ENCODE measurements at places on chromosomes 11 and 22.
A peak's percentile ranks its signal among the peaks of the same experiment; 100 is the strongest.

- no peak for DNase-seq
Observed at GRCh38 chr11:86673055-86673843, 833 bp upstream of the ME3 start.

GRCh38 chr11:75328426-75329277, 22.8 kb downstream of the ARRB1 start:
- DNase-seq: peak; percentile 74

GRCh38 chr11:58745705-58746364, 14.1 kb upstream of the GLYAT start:
- no peak for DNase-seq

DNA sequence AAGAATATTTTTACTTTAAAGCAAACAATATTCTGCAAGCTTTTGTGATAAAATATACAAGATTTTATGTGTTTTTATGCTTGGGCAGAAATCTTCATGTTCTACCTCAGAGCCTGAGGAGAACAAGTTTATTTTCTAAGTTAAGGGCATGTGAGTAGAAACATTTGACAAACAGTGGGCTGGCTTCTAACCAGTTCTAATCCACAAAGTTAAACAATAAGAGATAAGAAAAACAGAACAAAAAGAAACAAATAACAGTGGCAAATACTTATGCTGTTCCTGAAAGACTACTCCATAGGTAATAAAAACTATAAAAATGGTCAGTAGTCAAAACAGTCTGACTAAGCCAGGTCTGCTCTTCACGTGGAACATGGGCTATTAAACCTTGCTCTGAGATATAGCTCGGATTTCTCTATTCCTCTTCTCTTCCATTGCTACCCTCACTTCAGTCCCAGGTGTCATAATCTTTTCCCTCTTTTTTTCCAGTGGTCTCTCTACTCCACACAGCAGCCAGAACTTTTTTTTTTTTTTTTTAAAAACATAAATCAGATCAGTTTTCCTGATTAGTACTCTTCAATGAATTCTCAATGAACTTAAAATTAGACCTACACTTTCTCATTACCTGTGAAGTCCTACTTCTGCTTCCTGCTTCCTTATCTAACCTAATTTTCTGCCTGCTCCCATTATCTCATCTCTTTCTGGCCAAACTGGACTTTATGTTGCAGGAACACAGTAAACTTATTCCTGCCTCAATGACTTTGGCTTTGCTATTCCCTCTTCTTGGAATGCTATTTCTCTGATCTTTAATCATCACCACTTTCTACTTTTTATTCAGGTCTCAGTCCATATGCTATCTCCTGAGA, 671.1 kb upstream of the CCDC90B start:
- no peak for DNase-seq

- DNase-seq: no peak
Observed at GRCh38 chr11:22165759-22166513, 26.9 kb upstream of the ANO5 start.

GRCh38 chr11:47981667-47982404, 1.5 kb downstream of the PTPRJ start:
- DNase-seq: peak; percentile 93

GRCh38 chr11:13487661-13488030, 8.2 kb downstream of the PTH start:
- DNase-seq: no peak

DNA sequence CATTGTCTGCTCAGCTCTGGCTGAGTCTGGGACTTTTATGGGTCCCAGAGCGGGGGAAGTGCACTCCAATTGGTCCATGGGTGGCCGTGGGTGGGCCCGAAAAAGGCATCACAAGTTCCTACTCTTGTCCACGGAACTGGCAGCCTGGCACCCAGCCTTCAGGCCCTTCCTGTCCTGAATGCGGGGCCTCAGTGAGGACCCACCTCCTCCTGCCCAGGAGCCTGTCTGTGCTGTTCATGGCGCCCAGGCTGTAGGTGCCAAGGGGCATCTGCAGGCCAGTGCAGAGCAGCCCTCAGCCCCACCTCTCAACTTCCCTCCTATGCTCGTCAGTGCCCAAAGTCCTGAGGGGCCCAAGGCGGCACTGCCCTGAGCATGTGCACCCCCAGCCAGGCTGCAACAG, 411.7 kb upstream of the KIRREL3 start:
- no peak for DNase-seq

GRCh38 chr22:48593551-48593950, 1234.1 kb downstream of the BRD1 start:
- DNase-seq: no peak

DNA sequence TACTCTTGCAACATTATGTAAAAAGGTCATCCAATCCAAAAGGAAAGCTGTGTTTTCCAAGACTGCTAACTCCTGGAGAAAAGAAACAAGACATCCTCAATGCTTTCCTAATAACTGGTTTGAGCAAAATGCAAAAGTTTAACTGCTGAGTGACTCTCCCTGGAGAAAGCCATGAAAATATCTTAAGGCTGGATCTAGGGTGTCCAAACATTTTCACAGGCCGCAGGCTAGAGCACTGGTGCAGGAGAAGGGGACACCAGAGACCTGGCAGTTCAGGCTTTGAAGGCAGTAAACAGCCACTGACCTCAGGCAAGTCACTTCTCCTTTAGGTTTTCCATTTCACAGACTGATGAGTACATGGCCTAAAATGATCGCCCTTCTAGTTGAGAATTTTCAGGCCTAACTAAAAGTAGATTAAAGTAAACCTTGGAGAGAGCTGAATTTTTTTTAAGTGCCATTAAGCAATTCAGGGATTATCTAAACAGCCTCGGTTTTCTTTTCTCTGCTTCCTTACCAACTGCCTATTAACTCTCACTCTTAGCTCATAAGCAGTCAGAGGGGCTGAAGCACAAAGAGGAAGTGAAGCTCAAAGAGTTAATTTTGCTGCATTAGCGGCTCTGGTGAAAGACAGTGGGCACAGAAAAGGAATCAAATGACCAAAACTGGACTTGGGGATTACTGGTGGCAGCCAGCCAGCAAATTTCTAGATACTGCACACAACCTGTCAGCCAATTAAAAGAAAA, 2.3 kb downstream of the CHKA start:
- DNase-seq: peak; percentile 90

DNA sequence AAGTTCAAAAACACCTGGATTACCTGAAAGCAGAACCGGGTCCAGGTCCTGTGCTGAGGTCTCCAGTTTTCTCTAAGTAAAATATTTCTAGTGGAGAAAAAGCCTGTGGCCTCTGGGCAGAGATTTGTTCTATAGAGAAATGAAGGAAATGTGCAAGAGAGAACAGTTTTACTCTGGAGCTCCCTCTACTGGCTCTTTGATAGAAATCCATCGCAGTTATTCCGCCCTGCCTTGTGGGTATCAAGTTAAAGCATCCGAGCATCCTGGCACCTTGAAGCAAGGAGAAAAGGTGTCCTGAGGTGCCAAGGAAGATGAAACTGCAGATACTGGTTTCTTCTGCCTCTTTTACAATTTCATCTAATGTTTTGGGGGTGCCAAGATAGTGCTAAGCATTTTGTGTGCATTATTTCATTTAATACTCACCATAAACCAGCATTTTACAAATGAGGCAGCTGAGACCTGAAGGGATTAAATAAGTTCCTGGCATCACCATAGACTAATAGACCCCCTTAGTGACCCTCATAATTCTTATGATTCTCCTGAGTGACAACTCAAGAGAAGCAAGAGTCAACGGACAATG, 113.1 kb upstream of the HSD17B12 start:
- peak; percentile 64 for DNase-seq

GRCh38 chr11:10674911-10675440, 18.6 kb downstream of the IRAG1 start:
- DNase-seq: no peak

DNA sequence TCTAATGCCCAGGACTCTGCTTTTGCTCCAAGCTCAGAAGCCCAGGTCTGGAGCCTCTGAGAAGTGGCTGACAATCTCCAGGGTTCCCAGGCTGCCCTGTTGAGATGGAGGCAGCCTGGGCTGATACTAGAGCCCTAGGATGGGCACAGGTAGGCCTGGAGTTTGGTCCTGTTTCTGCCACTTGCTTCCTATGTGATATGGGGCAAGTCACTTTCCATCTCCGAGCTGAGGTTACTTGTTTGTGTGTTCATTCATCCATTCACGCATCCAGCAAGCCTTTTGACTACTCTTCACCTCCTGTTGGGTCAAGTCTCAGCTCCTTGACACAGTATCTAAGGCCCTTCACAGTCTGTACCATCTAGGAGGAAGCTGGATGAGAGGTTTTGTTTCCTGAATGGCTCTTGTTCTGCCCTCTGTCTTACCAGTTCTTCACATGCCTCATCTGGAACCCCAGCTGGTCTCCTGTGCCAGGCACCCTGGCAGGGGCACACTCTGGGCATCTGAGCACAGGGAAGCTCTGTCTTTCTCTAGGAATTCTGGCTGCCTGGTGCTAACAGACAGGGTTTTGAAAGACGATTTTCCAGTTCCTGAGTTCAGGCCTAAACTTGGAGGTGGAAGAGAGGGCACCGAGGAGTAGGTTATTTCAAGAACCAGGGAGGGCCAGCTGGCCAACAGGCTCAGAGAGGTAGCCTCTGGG, 53.2 kb upstream of the AMPD3 start:
- DNase-seq: no peak

- no peak for DNase-seq
Observed at GRCh38 chr11:72007089-72007476, 8.4 kb downstream of the IL18BP start.

DNA sequence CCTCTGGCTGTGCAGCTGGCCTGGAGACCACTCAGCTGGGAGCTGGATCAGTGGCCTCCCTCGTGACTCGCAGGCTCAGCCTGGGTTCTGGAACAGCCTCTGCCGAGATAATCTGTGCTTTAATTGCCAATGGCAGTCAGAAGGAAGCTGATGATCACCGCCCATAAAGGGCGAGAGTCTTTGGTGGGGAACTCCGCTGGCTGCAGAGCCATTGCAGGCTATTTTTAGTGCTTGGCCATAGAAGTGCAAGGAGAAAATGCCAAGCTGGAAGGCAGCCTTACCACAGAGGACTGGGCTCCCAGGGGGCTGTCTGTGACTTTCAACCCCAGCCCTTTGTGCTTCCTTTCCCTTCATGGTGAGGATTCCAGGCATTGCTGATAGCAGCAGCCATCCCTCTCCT, 62.2 kb upstream of the TENM4 start:
- no peak for DNase-seq

DNA sequence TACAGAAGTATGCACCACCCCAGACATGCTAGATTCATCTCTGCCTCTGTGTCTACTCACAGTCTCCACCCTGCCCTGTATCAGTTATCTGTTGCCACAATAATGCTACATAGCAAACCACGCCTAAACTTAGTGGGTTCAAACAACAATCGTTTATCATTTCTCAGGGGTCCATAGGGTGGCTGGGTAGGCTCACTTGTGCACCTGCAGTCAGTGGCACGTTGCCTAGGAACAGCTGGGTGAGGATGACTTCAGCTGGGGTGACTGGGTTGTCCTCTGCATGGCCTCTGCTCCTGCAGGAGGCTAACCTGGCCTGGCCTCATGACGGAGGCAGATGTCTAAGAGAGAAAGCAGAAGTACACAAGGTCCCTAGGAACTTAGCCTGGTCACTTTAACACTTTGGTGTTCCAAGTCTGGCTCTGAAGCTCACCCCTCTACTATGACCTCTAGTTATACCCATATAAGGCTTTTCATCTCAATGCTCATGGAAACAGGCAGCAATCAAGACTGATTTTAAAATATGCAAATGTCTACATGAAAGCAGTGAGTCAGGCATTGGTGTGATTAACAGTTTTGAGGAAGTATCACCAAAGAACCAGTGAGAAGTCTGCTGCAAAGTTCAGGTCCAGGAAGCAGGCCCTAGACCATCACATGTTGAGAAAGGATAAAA, 10.7 kb downstream of the OLFML1 start:
- DNase-seq: peak; percentile 75

- peak; percentile 73 for DNase-seq
Observed at GRCh38 chr11:112159098-112160065, 4.5 kb downstream of the IL18 start.

DNA sequence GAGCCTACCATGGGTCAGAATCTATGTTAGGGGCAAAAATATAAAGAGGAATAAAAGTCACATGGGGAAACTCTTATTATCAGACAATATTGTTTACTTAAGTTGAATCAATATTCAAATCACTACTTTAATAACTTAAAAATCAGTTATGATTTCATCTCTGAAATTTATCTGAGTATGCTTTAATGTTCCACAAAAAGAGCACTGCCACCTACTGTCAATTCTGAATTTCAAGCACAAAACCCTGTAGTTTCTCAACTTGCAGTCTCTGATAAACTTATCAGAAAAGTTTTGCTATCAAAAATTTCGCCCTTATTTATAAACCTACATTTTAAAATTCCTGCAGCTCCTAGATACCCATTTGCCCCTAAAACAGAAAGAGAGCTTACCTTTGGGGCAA, 47.3 kb downstream of the RDX start:
- no peak for DNase-seq

DNA sequence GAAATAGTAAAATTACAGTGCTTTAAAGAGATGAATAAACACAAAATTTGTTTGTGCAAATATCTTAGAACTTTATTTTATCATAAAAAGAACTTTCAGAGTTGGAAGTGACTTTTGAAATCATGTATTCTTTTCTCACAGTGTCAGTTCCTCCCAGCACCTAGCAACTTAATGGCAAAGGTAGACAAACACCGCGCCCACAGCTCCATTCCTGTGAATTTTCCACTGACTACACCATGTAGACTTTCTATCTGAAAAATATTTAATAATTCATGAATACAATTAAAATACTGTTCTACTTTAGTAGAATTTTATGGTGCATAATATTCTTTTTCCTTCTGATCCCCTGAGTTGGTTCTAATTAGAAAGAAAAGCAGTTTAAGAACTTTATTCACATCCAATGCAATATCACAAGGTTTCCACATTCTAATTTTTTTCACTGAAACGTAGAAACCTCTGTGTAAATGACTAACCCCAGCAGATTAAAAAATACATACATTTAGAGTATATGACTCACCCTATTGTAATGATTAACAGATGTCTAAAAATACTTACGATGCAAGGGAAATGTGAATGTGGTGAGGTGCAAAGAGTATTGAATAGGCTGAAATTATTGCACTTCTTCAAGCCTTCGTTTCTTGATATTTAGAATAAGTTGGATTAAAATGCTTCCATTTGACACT, 218.2 kb upstream of the CCDC179 start:
- no peak for DNase-seq

- DNase-seq: no peak
Observed at GRCh38 chr11:121465709-121466062, 12.9 kb upstream of the SORL1-AS1 start.

- DNase-seq: no peak
Observed at GRCh38 chr11:63829823-63830489, 9.0 kb upstream of the MARK2 start.

- no peak for DNase-seq
Observed at GRCh38 chr11:117691218-117691514, 105.8 kb downstream of the DSCAML1 start.

DNA sequence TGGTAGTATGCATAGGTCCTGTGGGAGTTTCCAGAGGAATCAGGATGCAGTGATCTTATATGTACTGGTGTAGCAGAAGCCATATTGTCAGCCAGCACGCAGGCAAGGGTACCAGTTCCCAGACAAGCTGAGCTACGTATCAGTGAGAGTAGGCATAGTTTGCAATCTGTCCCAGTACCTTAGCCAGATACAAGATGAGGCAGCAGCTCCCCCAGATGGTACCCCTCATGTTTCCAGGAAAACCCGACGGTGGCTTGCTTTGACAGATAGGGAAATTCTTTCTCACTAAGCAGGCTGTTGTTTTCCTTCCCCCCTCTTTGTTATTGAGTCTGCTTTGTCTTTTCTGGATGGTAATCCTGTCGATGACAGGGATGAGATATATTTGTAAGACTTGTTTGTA, 109.7 kb upstream of the RRM1 start:
- DNase-seq: no peak
